CD8-positive, alpha-beta memory T cell (primary cell): ENCODE measurements at places on chromosomes 2 and 18.

DNA sequence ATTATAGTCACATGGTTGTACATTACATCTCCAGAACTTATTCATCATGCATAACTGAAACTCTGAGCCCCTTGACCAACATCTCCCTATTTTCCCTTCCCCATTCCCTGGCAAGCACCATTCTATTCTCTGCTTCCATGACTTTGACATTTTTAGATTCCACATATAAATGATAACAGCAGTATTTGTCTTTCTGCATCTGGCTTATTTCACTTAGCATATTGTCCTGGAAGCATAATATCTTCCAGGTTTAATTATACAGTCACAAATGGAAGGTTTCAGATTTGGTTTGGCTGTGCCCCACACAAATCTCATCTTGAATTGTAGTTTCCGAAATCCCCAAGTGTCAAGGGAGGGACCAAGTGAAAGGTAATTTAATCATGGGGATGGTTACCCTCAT, 626.9 kb upstream of the PKDCC start:
- no peak for DNase-seq

- DNase-seq = no peak
These were observed 488.9 kb downstream of the MBD2 start for GRCh38 chr18:53735526-53735925.

DNA sequence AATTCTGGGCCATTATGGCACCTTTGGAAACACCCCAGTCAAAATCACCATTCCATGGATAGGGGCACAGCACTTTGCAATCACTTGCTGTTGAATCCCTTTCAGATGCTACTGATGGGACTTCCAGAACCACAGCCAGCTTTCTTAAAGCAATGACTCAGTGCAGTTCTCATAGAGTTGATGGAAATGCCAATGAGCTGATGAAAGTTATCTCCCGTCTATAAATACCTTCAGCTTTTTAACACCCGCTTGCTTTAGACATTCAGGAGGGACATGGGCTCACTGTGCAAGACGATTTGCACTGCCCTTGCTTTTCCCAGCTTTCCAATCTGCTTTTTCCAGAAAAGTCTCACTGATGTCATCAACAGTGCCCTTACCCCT, 66.7 kb upstream of the RPL31 start:
- no peak for DNase-seq

GRCh38 chr18:47422524-47422923, 171.1 kb upstream of the SKOR2 start:
- no peak for DNase-seq

DNA sequence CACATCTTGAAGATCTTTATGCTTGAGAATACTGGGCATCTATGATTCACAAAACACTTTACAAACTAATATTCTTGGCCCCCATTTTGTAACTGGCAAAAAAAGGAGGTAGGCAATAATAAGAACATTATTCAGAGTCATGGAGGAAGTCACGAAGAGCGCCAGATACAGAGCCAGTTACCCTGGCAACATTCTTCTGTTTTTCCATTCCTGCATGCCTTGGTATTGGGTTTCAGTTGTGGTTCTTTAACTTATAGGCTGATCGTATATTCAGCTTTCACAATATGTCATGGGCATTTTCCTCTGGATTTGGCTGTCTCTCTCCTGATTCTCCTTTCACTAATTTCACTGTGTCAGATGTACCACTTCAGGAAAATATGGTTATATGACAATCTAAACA, 234.7 kb downstream of the HRH4 start:
- no peak for DNase-seq

DNA sequence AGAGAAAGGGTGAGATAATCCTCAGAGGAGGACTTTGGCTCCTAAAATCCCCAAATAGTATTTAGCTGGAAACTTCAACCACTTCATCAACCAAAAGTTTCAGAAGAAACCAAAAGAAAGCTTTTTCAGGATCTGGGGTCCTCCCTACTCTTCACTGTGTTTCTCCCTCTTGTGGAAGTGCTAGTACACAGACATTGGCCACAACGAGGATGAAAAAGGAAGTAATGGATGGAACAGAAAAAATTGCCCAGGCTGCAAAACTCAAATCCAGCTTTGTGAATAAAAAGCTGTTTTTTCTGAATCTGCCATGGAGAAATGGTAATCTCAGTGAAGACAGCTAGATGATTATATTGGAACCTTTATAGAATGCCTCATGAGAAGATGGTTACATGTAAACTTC, 4.0 kb downstream of the PID1 start:
- DNase-seq = no peak

- DNase-seq = no peak
These were observed 80.2 kb downstream of the SLC8A1 start for GRCh38 chr2:40371525-40372282.

DNA sequence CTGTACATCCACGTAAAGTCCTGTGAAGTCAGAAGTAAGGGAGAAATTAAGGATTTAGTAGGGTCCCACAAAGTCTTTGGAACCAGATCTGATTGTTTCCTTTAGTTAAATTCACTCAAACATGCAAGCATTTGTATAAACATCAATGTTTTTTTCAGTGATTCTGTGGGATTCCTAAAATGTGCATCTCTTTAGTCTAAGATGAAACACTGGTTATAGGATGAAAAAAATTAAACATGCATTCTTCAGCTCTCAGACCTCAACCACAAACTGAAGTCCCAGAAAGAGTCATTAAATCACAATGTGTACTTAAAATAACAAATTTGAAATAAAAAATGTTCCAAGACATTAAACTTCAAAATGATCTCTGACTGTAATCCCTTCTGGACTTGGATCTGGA, 76.5 kb upstream of the APCDD1 start:
- DNase-seq = no peak

GRCh38 chr2:191691898-191692297, 14.0 kb downstream of the NABP1 start:
- no peak for DNase-seq

GRCh38 chr2:7428454-7429204, 511.4 kb downstream of the RNF144A start:
- DNase-seq = no peak
